Fibroblast of upper back skin (primary cell): ENCODE measurements at places on chromosomes 4 and X.

- no peak for DNase-seq
Observed at GRCh38 chrX:138485767-138486166, 225.8 kb downstream of the FGF13 start.

DNA sequence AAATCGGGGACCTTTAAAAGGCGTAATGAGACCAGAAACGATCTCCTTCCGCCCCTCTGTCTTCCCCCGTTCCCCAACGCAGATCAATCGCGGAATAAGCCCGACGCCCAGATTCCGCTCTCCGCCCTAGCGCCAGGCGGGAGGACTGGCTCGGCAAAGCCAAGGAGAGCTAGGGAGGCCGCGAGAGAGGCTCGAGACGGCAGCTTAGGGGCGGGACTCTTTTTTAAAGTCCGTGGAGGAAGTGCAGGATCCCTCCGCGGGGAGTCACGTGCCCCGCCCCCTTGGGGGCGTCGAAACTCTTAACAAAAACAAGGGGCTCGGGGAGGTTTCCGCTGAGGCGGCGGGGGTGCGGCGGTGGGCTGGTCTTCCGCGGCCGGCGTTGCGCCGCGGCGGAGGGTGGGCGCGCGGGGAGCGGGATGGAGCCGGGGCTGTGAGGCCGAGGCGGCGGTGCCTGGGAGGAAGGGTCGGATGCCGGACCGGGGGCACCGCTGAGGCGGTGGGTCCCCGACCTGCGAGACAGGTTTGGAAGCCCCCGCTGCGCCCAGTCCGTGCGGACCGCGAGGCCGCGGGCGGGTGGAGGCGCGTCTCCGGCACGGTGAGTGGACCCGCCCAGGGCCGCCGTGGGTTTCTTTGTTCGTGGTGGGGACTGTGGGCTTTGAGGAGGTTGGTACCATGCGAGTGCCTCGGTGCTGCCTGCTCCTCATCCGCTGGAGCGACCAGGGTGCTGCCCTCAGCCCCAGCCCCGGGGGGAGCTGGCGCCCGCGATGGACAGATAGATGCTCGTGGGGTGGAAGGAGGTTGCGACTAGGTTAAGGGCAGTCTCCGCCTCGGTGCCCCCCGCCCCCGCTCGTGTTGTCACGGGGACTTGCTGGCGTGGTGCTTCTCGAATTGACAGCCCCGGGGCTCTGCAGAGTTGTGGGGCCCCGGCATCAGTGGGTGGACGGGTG, at the start of gene CCNG2:
TSS of gene CCNG2 (plus strand) at position 296 of the 947 bp plus-strand sequence. CDS start 1,326 bp downstream, outside the sequence.
- peak; percentile 93 for DNase-seq

- DNase-seq: no peak
Observed at GRCh38 chrX:139815771-139816170, 107.8 kb upstream of the MCF2 start.

DNA sequence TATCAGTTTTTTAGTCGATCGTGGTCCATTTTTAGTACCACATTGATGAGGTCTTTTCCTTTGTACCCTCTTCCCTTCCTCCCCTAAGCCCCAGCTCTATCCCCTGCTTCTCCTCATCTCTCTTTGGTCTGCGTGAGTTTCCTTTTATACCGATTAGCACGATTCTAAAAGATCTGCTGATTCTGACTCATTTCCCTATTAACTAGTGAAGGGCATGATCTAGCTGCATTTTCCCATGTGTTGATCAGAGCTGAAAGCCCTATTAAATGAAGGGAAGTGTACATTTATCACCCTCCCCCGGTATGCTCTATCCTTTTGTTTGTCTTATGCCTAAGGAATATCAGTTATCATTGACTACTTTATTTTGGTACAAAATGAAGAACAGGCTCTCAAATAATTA, 181.7 kb upstream of the NPY2R start:
- no peak for DNase-seq

GRCh38 chr4:123835831-123836590, 439.4 kb downstream of the SPRY1 start:
- peak; percentile 41 for DNase-seq

GRCh38 chr4:2472187-2472586, 3.3 kb downstream of the RNF4 start:
- DNase-seq: peak; percentile 27

GRCh38 chr4:120202222-120202621, 135.6 kb upstream of the MAD2L1 start:
- DNase-seq: no peak

DNA sequence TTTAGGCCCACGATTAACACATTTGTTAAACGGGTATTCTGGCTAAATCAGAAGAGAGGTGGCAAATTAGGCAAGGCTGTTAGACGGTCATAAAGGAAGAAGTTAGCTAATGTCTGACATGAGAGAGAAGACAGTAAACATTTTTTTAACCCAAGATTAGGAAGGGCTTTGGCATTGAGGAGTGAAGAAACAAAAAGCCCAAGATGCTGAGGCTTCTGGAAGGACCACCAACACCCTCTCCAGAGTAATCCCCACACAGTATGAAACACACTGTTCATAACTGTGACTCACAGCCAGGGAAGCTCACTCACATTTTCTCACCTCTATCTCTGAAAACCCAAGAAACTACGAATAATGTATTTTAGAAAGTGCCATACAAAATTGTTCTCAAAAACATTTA, 127.6 kb downstream of the AMELX start:
- DNase-seq: no peak

DNA sequence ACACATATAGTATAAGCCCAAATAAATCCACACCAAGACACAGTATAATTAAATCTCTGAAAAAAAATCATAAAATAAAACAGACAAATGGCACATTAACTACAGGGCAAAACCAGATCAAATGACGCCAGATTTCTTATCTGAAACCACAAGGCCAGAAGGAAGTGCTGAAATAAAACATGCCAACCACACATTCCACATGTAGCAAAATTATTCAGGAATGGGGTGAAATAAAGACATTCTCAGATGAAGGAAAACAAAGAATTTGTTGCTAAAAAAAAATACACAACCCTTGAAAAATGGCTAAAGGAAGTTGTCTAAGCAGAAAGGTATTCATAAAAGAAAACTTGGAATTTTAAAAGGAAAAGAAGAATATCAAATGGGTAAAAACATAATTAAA, 4.5 kb upstream of the DCAF12L1 start:
- no peak for DNase-seq

- peak; percentile 42 for DNase-seq
Observed at GRCh38 chr4:52249581-52249980, 198.5 kb downstream of the SPATA18 start.

DNA sequence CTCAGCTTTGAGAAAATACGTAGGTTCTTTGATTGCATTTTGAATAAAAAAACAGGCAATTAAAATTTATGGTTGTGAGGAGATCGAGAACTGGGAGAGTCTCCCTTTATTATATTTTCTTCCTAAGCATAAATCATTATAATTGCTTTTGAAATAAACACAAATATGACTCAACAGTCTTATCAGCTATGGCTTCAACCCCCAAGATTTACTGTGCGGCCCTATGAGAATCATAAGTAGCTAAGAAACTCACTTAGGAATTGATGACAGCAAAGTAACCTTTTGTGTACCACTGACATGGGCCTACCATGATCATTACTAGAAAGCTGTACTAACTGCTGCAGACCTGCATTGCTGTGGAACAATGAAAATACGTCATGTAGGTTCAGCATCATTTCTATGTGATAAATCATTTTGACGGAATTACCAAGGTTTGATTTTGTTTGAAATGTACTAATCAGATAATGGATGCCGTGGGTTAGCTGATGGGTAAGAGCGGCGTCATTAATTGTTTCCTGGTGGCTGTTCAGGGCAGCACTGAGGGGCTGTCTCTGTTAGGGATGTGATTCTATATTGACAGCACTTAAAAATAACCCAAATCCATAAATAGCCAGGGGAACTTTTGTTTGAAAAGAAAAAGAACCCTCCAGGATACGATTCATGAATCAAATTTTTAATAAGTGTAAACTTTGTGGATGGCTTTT, 51.5 kb upstream of the GPRIN3 start:
- no peak for DNase-seq

DNA sequence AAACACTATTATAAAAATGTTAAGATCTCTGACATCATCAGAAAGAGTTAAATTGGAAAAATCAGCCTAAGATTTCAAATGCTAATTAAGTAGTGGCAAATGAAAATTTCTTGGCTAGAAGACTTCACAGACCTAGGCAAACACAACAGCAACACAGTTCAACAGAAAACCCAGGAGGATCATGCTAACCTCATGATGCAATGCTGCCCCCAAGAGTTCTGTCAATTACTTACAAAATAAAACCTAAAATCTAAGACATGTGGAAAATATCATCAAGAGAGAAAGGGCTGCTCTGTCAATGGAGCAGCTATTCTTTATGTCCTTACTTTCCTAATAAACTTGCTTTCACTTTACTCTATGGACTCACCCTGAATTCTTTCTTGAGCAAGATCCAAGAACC, 21.0 kb downstream of the S100G start:
- DNase-seq: peak; percentile 68

DNA sequence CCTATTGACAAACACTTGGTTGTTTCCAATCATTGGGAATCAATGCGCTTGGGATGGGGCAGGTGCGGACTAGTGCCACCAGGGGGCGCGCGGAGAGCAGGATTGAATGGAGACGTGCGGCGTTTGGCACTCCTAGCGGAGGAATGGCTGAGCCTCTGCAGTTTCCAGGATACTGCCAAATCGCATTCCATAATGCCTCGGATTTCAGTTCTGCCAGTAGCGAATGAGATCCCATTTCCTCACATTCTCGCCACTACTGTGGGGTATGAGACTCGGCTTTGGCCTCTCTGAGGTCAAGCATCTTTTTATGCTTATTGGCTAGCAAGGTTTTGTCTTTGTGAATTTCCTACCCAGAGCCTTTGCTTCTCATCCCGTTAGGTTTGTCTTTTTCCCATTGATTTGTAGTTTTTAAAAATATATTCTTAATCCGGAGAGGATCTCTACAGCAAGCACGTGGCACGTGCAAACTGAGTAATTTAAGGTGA, 28.7 kb downstream of the CLDN34 start:
- peak; percentile 76 for DNase-seq

DNA sequence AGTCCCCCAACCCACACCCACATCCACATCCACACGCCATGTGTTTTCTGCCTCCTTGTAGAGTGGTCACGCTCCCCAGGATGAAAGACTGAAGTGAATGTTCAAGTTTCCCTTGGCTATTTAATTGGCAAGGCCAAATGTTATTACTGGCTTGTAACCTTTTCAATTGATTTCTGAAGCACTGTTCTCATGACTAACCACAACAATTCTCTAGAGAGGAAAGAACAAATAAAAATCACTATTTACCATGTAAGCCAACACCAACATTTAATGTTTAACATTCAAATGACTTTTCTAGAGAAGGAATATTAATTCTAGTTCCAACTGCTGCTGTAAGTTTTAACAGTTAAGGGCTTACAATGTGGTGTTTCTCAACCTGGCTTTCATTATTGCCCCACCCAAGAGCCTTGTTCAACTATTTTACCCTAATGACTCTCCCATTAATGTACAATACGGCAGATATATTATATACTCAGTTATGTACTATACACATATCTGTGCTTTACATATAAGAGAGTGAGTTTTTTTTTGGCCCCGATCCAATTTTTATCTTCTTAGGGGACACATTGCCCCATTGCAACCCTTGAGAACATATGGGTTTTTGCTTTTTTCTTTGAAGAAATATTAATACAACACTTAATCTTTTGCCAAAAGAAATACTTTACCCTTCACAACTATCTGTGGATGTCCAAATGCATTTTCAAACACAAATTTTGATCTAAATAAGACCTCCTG, 46.5 kb downstream of the RELL1 start:
- no peak for DNase-seq

GRCh38 chr4:153271820-153272219, 67.6 kb downstream of the TRIM2 start:
- no peak for DNase-seq

DNA sequence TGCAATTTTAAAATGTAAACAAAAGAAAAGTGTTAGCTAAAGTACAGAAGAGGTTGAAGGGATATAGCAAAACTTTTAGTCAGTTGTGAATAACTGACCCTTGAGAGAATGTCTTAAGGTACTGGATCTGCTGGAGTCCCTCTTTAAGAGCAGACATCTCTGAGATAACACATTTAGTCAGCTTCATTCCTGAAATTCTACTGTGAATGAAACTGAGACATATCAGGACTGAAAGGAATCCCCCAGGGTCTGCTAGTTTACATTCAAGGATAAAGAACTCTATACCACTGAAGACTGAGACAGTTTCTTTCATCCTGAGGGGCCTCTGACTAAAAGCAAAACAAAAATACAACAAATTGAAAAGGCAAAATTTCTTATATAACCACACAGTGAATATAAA, 54.4 kb downstream of the PGRMC1 start:
- peak; percentile 29 for DNase-seq

GRCh38 chrX:38273453-38273852, 52.8 kb upstream of the SRPX start:
- DNase-seq: no peak

DNA sequence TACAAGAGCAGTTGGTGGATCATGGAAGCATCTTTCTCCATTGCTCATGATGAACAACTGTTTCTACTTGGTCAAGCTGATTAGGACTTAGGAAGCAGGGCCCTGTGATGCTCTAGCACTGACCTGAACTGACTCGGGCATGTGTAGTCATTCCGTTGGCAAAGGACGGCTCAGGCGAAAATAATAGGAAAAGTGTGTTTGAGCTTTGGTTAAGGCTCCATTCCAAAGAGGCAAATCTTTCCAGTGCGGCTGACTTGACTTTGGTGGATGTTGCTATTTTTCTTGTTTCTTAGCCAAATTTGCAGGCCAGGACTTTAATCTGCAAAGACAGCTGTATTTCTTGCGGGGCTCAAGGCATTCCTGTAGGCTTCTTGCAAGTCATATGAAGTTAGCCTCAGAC, 39.5 kb downstream of the ZNF518B start:
- no peak for DNase-seq

GRCh38 chr4:4541040-4541631, 712 bp downstream of the STX18 start:
- peak; percentile 16 for DNase-seq

DNA sequence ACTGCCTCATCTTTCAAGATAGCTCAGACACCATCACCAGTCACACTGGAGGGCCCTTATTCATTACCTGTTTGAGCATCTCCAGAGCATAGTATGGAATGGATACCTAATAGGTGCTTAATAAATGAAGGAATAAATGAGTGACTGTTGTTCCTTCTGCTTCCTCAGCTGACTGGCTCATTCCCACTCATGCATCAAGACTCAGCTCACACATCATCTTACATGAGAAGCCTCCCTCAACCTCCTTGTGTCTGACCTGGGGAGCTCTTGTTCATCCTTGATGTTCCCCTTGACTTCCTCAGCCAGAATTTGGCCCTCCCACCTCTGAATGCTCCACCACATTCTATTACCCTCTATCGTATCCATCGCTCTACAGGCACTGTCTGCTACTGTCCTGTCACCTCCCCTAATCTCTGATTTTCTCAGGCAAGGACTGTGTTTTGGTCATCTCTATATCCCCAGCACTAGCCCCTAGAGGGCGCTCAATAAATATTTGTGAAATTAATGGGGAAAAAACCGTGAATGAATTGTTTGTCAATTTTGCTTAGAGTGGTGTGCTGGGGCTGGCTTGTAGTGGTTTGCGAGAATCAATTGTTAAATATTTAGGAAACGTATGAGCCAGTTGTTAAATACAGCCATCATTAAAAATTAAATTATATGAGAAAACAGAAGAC, 88.3 kb downstream of the NHSL2 start:
- DNase-seq: no peak

GRCh38 chrX:40496728-40497127, 84.0 kb upstream of the ATP6AP2 start:
- peak; percentile 47 for DNase-seq
